ENCODE measurements at places on chromosomes 6 and 20.

DNA sequence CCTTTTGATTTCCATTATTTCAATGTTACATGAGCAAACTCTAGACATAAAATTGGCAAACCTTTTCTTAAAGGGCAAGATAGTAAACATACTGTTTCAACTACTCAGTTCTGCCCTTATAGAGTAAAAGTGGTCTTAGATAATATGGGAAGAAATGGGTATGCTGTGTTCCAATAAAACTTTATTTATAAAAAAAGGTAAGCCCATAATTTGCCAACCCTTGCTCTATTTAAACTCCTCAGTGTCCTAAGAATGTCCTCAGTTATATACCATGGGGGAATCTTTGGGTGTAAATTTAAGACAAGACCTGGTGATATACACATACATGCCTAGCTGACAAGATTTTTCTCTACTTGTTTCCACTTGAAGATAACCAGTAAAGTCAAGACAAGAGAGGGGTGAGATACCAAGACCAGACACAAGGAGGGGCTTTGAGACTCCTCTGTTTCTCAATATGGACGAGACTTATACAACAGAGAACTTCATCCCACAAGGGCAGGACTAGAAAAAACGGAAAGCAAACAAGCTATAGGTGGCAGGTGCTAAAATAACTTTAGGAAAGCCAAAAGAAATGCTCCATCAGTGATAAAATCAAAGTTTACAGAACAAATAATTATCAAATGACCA, 10.5 kb downstream of the SNX3 start:
- no peak for DNase-seq

DNA sequence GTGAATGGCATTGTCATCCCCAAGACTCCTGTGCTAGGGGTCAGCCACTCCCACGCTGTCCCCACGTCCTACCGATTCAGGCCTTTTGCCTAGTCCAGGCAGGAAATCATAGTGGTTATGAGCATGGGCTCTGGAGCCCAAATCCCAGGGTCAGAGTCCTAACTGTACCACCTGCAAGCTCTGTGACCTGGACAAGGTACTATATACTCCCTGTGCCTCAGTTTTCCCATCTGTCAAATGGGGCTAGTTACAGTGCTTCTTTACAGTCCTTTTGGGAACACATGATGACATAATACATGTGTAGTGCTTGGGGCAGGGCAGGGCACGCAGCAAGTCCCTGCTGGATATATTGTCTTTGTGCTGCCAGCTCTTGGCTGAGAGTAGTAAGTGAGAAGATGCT, 27.2 kb downstream of the EFCAB8 start:
- DNase-seq = no peak

DNA sequence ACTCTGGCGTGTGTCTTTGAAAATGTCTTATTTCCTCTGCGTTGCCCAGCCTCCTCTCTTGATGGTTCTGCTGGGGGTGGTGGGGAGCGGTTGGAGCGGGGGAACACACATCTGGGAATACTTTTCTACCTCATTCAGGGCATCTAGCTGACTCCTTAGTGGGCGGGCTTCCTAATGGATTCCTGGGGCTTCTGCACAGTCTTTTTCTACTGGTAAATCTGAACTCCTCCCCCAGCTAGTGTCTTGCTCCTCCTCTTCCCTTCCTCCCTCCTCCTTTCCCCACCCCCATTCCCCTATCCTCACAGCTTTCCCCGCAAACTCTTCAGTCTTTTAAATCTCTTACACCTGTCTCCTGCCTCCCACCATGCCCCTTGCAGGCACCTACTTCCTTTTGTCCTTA, 74.4 kb downstream of the PRL start:
- no peak for DNase-seq

- no peak for DNase-seq
Measured at GRCh38 chr20:49945701-49946477, 9.7 kb downstream of the RNF114 start.

DNA sequence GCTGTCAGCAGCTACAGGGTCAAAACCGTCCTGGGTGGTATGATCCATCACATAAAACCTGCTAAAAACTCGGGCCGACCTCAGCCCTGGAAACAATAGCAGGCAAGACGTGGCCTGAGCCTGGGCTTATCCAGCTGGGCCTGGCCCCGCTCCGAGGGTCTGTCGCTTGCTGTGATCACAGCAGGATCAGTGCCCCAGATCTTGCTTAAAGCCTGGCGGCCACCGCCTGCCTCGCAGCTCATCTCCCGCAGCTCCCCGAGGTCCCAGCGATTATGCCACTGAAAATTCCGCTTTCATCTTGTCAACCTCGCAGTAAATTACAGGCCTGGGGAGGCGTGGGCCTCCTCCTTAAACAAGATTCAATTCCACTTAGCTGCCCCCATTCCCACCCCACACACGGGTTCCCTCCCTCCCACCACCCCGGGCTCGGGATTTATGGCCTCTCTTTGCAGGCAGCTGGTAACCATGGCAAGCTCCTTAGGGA, 40.1 kb downstream of the CDH22 start:
- no peak for DNase-seq

GRCh38 chr6:76682842-76683241, 610.4 kb upstream of the IMPG1 start:
- no peak for DNase-seq

DNA sequence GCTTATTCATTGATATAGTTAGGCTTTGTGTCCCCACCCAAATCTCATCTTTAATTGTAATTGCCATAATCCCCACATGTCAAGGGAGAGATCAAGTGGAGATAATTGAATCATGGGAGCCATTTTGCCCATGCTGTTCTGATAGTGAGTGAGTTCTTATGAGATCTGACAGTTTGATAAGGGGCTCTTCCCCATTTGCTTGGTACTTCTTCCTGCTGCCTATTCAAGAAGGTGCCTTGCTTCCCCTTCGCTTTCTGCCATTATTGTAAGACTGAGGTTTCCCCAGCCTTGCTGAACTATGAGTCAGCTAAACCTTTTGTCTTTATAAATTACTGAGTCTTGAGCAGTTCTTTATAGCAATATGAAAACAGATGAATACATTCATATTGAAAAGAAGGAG, 45.6 kb downstream of the CENPW start:
- DNase-seq = no peak

DNA sequence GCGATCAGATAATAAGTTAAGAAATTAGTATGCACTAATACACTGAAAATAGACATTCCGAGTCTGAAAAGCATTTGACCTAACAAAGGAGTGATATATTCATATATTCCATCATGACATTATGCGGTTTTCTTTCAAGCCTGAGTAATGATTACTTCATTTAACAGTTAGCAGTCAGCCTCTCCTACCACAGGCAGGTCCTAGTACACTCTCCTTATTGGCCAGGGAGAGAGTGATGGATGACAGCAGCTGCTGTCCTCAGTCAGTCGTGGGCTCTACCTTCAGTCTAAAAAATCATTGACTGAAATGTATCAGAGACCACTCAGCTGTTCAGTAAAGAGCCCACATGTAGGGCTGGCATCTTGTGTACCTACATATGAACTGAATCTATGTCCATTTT, 33.2 kb upstream of the VGLL2 start:
- DNase-seq = no peak

- no peak for DNase-seq
Measured at GRCh38 chr6:6393069-6393529, 72.6 kb upstream of the F13A1 start.

- DNase-seq = no peak
Measured at GRCh38 chr6:116564311-116564710, 7.0 kb upstream of the RWDD1 start.

DNA sequence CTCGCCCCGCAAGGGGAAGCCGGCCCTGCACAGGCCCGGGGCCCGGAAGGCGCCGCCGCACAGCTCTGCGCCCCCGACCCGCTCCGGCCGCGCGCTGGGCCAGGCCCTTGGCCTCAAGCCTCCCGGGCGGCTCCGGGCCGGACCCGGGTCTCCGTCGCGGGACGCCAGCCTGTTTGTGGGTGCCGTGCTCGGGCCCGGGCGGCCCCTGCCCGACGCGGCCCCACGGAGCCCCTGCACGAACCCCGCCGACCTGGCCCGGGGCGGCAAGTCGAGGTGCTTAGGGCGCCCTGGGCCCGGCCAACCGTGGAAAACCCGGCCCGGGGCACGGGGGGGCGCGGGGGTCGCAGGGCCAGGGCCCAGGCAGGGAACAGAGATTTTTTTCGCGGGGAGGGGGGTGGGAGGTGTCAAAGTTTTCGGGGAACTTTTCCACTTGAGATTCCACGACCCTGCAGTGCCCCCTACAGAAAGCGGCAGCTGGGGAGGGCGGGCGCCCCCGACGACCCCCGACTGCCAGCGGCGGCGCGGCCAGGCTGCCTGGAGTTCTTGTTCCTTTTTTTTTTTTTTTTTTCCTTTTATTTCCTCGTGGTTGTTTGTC, 805 bp upstream of the STX16 start:
- peak; percentile 24 for DNase-seq

DNA sequence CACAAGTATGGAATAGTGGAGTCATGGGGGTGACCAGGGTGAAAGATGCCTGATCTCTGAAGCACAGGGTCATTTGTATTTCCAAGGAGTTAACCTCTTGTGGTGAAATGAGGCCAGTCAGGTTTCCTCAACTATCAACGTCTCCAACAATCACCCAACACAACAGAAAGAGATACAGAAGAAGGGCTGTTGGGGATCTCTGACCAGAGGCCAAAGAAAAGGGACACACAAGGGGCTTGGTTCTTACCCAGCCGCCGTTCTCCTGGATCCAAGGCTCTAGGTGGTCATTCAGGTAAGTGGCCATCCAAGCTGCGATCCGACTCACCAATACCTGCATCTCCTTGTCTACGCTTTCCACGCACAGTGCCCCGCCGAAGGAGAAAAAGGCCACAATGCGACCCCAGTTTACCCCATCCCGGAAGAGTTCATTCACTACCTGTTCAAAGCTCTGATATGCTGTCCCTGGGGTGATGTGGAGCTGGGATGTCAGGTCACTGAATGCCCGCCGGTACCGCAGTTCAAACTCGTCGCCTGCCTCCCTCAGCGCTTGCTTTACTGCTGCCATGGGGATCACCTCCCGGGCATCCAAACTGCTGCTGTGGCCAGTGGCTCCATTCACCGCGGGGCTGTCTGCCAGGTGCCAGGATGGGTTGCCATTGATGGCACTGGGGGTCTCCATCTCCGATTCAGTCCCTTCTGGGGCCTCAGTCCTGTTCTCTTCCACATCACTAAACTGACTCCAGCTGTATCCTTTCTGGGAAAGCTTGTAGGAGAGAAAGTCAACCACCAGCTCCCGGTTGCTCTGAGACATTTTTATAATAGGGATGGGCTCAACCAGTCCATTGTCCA, 1.0 kb downstream of the BCL2L1 start:
- DNase-seq = no peak

Measured in CD4-positive, alpha-beta T cell treated with Interleukin-4 for 4 hours (primary cell).